ENCODE measurements at places on chromosomes 1 and 21.

DNA sequence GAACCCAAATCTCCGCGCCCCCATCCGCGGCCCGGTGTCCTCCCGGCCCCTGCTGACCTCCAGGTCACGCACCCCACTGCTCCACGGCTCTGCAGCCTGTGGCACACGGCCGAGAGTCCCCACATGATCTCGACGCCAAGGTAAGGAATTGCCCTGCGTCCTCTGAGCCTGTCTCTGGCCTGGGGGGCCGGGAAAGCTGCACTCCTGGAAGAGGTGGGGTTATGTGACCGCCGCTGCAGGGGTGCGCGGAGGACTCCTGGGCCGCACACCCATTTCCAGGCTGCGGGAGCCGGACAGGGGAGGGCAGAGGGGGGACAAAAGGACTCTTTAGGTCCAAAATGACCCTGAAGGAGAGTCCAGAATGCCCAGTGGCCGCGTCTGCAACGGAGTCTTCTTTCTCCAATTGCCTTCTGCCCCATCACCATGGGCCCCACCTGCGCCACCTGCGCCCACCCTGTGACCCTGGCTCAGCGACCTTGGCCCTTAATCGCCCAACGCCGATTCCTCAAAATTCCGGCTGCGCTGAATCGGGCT lies 997 bp upstream of the SIM2 start:
- no peak for DNase-seq

DNA sequence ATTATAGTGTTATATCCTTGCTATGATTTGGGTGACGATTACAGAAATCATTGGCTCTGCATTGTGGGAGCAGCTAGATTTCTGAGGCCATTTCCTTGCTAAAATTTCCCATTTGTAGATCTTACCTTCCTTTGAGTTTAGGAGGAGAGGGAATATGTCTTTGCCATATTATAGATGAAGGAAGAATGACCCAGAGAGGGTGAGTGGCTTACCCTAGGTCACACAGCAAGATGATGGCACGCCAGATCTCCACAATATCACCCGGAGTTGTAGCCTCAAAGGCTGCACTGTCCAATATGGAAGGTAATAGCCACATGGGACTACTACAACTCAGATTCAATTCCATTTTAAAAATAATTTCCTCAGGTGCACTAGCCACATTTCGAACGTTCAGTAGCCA lies 10.3 kb downstream of the CNTN2 start:
- DNase-seq: no peak

DNA sequence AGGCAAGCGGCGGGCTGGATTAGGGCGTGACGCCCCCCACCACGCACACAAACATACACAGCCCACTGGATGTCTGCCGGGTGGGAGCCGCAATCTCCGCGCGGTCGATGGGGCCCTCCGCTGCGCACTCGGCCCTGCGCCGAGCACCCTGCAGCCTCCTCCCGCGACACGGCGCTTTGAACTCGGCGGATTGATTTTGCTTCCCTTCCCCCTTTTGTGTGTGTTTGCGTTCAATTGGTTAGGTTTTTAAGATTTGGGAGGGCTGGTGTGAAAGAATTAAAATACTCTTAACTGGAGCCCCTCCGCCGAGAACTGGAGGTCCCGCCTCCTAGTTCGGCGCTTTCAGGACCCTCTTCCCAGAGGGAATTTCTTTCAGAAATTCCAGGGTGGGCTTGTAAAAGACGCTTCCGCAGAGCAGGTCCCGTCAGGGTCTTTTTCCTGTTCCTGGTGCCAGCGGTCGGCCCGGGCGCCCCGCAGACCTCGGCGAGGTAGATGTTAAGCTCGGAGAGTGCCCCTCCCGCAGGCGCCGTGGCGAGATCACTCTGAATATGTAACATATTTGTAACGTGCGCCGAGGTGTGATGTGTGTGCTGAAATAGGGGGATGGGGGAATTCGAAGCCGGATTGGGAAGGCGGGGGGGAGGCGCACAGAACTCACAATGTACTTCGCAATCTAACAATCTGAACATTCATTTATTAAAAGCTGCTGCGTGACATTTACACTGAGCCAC lies 8.0 kb upstream of the BARHL2 start:
- DNase-seq: no peak

DNA sequence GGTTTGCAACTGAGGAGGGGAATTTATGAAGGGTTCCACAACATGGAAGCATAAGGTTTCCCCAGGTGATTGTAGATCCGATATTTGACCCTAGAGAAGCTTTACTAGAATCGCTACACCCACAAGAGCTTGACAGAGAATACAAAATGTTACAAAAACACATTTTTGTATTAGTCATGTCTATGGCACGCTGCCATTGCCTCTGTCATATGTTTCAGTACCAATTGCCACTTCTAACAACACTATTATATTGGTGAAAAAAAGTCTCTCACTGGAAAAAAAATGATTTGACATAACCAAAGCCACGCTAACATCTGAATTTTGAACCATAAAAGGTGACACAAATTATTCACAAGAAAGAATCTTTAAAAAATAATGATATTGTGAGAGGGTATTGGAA lies 214.5 kb downstream of the KCNT2 start:
- DNase-seq: no peak

- no peak for DNase-seq
Observed at GRCh38 chr1:179217943-179218507, 11.5 kb downstream of the ABL2 start.

DNA sequence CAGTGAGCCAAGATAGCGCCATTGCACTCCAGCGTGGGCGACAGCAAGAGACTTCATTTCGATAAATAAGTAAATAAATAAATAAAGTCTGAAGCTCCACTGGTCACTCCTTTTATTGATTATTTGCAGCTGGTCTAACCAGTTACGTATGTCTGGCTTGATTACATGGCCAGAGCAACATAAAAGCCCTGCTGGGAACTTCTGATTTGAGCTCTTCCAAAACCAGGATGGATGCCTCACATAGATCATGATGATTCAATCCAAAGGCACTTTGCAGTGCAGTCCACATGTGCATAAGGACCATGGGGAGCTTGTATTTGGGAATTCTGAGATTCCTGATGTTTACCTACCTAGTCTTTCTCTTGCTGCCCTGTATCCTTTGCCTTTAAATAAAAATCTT lies 24.0 kb downstream of the NSUN4 start:
- DNase-seq: no peak

DNA sequence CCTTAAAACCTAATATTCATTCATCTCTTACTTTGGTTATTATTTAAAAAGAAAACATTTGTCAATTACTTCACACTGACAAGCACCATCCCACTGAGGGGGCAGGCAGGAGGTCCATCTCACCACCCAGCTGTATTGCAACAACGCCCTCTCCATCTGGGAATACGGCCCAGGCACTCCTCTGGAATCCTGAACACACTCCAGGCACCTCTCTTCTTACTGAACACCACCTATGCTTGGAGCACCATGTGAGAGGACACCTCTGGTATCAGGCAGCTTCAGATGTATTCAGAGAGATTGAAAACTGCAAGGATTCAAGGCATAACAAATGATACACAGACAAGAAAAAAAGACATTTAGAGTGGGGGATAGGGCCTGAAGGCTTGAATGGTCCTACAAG lies 147.1 kb downstream of the CACNA1E start:
- no peak for DNase-seq

DNA sequence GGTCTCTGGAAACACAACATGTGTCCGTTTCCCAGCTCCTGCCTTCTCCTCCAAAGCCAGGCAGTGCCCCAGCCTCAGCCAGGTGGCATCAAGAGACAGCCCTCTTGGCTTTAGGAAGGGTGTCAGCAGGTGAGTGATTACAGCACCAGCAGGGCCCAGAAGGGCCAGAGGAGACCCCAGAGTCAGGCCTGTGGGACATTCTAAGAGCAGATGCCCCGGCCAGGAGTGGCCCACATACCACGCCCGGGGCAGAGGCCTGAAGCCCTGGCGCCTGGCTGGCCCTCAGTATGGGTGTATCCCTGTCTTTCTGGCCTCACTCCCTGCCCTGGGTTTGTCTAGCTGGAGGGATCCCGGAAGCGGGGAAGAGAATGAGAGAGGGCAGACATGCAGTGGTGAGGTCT lies 109.2 kb downstream of the CASZ1 start:
- DNase-seq: no peak

DNA sequence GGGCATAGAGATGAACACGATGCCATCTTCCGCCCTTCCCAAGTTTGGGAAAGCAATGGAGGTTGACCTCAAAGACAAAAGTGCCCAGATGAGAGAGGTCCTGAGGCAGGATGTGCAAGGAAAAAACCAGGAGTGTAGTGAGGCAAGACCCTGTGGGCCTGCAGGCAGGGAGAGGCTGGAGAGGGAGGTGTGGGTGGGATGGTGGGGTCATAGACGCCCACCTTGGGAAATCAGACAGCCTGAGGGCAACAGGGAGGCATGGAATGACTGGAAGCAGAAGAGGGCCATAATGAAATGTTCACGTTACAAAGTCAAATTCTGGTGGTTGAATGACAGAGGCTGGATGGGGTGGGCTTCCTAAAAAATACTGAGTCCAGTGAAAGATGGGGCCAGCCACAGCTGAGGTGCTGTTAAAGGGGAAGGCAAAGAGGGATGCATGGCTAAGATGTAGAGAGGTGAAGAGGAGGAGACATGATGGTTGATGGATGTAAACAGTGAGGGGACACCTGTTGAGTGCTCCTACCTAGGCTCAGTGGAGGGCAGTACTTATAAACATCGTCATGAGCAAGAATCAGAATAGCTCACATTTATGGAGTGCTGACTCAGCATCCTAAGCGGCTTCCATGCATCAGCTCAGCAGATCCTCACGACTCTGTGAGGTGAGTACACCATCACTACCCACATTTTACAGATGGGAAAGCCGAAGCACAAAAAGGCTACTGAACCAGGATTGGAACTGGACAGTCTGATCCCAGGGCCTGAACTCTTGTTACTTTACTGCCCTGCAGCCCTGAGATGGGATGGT lies 42.0 kb downstream of the GRIK3 start:
- DNase-seq: no peak

DNA sequence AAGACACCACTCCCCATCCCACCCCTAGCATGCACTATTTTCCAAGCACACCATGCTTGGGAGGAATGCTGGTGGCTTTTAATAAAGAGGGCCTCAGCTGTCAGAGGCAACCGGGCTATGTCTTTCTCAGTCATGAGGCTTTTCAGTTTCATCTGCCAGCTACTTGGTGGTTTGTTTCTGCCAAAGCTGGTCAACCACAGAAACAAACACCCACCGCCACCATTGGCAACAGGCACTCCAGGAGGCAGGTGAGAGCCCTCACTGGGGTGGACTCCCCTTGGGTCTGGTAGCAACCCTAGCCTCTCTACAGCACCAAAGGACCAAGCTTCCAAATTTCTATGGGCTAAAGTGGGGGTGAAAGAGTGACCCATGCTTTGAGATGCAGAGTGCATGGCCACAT lies 54.3 kb upstream of the CD1D start:
- DNase-seq: no peak

DNA sequence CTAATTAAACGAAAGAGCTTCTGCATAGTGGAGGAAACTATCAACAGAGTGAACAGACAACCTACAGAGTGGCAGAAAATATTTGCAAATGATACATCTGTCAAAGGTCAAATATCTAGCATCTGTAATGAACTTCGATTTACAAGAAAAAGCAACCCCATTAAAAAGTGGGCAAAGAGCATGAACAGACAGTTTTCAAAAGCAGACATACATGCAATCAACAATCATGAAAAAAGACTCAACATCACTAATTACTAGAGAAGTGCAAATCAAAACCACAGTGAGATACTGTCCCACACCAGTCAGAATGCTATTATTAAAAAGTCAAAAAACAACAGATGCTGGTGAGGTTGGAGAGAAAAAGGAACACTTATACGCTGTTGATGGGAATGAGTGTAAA lies 103.2 kb downstream of the MAGI3 start:
- no peak for DNase-seq

DNA sequence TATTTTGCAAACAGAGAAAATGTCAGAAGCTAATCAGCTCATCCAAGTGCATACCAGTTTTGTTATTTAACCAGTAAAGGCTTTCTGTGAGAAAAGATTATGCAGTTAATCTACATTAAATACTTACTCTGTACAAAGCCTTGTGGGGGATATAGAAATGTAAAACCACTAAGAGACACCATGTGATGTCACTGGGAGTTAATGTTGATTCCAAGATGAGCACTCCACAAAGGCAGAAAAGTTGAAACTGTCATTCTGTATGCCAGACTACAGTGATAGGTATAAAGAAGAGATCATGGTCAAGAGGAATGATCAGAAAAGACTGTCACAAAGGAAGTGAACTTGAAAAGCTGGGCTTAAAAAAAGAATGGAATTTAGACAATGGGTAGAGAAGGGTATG lies 100.3 kb upstream of the SGIP1 start:
- no peak for DNase-seq

DNA sequence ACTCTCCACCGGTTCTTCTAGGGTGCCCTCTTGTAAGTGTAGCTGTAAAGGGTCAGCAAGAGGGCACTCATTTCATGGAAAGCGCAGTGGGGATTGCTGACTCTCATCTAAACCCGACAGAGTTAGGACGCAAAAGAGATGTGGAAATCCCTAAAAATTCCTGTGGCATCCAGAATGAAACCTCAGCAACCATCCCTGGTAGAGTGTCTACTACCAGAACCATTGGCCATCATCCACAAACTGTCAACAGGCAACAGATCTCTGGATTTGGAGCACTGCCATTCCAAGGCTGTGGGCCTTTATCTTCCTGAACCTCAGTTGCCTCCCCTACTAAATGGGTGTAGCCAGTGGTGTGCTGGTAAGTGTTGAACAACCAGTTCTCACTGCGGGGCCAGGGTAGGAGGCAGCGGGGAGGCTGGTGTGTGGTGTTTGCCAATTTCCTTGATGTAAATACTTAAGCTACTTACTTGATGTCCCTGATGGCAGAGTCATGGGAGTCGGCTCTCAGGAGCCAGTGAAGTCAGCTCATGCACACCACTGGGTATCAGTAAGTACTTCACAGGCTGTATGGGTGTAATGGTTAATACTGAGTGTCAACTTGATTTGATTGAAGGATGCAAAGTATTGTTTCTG lies 195.8 kb downstream of the KAZN start:
- no peak for DNase-seq

DNA sequence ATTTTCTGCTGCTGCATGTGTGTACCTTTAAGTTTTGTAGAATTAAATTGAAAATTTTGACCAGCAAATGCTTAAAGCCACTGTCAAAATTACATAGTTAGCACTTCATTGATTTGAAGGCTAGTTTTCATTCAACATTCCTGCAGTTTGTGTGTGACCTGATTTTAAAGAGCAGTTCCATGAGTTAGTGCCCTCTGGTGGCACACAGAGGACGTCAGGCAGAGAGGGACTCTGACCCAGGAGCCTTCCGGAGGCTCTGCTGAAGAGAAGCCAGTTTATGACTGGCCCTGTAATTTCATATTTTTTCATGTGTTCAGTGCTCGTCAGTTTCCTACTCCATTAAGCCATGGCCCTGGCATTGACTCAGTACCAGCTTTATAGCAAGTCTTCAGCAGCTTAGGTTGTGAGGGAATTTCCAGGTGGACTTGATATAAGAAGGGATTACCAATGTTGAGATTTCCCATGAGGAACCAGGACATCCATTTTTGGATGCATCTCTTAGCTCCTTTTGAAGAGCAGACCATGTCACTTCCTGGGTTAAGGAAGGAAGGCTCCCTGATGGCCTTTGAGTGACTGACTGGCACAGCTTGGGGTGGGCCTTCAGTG lies 104.7 kb downstream of the CAMTA1 start:
- DNase-seq: peak; percentile 59

GRCh38 chr1:209106237-209106741 lies 477.2 kb upstream of the CAMK1G start:
- no peak for DNase-seq

GRCh38 chr1:246338098-246338497 lies 169.0 kb downstream of the SMYD3 start:
- DNase-seq: no peak

- no peak for DNase-seq
Observed at GRCh38 chr1:228213917-228214808, 6.3 kb downstream of the OBSCN start.

GRCh38 chr21:34166468-34166867 lies 93.1 kb downstream of the MRPS6 start:
- DNase-seq: no peak
